Activated naive CD4-positive, alpha-beta T cell treated with anti-CD3 and anti-CD28 coated beads for 36 hours (primary cell): ENCODE measurements at places on chromosomes 1 and 21.

DNA sequence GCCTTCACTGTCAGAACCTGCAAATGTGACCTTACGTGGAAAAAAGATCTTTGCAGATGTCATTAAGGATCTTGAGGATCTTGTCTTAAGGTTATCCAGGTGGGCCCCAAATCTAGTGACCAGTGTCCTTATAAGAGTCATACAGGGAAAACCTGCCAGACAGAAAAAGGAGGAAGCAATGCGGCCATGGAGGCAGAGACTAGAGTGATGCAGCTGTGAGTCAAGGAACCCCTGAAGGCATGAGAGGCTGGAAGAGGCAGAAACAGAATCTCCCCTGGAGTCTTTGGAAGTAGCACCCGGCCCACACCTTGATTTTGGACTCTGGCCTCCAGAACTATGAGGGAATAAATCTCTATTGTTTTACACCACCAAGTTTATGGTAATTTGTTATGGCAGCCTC lies 36.5 kb upstream of the DNASE2B start:
- no peak for DNase-seq

- no peak for DNase-seq
These were observed 41.8 kb upstream of the PIGC start for GRCh38 chr1:172485626-172486025.

- no peak for DNase-seq
These were observed 44.2 kb downstream of the ARHGEF11 start for GRCh38 chr1:157001304-157001703.

DNA sequence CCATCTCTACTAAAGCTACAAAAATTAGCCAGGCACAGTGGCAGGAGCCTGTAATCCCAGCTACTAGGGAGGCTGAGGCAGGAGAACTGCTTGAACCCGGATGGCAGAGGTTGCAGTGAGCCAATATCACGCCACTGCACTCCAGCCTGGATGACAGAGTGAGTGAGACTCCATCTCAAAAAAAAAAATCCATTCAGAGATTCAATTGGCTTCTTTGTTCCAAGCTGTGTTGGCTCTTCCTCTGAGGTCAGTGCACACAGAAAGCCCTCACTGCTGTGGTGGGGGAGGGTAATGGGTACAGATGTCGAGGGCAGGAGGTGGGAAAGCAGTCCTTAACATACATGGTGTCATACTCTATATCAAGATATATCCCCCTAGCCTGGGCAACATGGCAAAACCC lies 14.7 kb downstream of the TIE1 start:
- no peak for DNase-seq

GRCh38 chr1:53913352-53914033 lies 19.5 kb downstream of the DIO1 start:
- DNase-seq: no peak
